NCI-H774 (cell line): ENCODE measurements at places on chromosomes 5 and 9.
A peak's percentile ranks its signal among the peaks of the same experiment; 100 is the strongest.

DNA sequence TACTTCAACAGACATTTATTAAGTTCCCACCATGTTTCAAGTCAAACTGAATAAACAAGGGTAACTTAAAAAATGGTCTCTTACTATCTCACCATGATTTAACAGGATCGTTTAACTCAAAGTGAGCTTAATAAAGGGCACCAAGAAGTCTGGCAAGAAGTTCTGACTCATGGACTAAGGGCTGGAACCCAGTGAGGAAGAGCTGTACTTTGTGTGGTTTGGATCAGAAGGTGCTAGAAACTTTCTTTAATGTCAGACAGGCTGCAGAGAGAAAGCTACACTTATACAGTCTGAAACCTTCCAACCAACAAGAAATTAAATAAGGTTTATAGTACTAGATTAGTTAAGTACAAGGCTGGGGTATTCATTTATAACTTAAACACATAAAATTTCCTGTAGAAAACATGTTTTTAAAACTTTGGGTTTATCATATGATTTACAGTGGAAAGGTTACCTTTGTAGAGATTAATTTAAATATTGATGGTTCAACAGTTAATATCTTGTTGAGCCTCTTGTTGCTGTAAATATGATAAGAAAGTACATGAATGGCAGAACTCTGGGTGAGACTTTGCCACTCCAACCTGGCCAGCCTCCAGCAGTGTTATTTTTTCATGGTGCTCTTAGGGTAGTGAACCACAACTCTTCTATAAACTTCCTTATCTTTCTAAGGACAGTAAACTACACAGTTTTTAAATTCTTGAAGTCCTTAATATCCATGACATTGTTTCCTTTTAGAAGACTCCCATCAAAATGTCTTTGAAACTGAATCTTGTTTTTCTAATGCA, 162.8 kb downstream of the MAN2A1 start:
- DNase-seq, result no peak

GRCh38 chr5:179530069-179530998, 20.0 kb upstream of the RUFY1 start:
- peak; percentile 58 for DNase-seq

- no peak for DNase-seq
Observed at GRCh38 chr5:45098483-45098882, 289.7 kb downstream of the MRPS30 start.

DNA sequence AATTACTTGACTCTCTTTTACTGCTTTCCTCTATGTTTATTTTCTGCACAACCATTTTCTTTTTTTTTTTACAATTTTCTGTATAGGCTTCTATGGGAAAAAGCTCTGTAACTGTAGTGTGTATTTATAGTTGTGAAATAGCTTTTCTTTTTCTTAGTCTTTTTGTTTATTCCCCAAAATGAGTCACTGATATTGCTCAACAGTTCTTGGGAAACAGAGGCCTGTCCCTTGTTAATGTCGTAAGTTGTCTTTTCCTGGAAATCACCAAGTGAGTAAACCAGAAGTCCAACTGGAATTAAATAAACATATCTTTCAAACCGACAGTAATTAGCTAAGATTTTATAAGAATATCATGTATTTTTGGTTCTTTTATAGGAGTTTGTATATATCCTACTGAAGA, 325.1 kb upstream of the PRR16 start:
- no peak for DNase-seq

DNA sequence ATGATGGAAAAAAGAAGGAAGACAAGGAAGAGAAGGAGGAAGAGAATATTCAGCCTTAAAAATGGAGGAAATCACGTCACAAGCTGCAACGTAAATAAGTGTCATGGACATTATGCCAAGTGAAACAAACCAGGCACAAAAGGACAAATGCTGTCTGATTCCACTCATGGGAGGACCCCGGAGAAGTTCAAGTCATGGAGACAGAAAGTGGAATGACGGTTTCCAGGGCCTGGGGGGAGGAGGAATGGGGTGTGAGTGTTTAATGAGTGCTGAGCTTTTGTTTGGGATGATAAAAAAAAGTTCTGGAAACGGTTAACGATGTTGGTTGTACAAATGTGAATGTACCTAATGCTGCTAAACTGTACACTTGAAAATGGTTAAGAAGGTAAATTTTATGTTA, 439.5 kb downstream of the GADD45G start:
- peak; percentile 83 for DNase-seq

DNA sequence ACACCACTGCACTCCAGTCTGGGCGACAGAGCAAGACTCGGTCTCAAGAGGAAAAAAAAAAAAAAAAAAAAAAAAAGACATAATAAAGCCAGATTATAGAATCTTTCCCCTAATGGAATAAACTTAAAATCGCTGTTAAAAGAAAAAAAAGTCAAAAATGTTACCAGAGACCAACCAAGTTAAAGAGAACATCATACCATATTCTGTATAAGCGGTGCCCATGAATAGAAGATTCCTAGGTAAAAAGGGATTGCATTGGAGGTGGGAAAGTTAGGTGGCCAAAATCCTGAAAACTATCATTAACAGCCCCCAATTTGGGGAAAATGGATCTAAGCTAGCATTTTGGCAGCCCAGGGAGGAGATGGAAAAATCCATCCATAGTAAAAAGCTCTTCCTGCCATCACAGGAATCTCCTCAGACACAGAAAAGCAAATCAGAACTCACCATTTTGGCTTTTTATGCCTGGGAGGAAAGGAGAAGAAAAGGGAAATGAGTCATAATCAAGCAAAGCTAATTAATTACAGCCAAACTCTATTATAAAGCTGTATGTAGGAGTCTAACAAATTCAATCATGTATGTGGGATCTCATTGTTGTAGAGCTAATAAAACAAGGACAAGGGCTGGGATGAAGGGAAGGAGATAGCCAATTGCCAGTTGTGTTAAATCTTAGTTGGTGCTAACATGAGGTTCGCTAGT, 363.8 kb downstream of the ARL15 start:
- DNase-seq, result no peak

GRCh38 chr9:79501546-79501945, 70.2 kb upstream of the TLE4 start:
- no peak for DNase-seq

GRCh38 chr5:75964008-75964407, 119.2 kb upstream of the SV2C start:
- no peak for DNase-seq
